ENCODE measurements at places on chromosomes 5 and 9.

GRCh38 chr5:3605298-3606010 lies 9.8 kb downstream of the IRX1 start:
- no peak for DNase-seq

GRCh38 chr5:97541864-97542263 lies 358.8 kb upstream of the RIOK2 start:
- no peak for DNase-seq

GRCh38 chr5:98004463-98004862 lies 769.0 kb upstream of the RGMB start:
- DNase-seq: no peak

GRCh38 chr9:36764364-36765076 lies 191.8 kb downstream of the MELK start:
- no peak for DNase-seq

GRCh38 chr5:66596636-66597182 lies 516 bp downstream of the MAST4 start:
- DNase-seq: peak; percentile 12

DNA sequence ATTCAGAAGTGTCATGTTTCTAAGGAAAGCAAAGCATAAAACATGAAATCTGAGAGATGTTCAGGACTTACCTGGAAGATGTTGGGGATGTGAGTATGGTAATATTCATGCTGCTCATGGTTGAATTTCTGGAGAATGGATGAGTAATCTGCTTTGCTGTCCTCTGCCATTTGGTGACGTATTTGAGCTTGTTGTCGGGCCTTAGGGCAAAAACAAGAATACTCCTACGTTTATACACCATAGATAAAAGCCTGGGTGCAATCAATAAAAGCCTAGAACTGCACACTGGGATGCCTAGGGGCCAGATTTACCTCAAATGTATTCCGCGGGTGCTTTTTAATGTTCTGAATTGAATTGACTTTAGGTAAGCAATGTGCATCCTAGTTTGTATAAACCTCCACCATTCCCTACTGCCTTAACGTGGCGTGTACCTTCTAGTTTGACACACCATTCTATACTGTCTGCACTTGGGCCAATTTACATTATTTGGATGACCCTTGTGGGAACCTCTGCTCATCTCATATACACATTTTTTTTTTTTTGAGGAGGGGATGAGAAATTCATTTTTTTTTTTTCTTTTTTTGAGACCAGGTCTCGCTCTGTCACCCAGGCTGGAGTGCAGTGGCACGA lies 94.4 kb downstream of the USP20 start:
- no peak for DNase-seq

DNA sequence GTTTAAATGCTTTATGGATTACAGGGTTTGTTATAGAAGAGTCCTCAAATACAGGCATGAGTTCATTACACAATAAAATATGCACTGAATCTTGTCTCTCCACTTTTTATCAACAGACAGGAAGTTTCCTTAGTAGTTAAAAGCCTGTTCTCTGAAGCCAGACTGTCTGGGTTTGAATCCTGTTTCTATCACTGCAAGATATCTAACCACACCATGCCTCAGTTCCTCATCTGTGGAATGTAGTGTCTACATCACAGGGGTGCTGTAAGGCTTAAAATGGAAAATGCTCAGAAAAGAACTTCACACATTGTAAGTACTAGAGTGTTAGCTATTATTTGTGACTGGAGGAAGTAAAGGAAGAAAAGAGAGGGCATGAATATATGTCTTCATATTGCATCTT lies 9.3 kb downstream of the LIX1 start:
- no peak for DNase-seq

DNA sequence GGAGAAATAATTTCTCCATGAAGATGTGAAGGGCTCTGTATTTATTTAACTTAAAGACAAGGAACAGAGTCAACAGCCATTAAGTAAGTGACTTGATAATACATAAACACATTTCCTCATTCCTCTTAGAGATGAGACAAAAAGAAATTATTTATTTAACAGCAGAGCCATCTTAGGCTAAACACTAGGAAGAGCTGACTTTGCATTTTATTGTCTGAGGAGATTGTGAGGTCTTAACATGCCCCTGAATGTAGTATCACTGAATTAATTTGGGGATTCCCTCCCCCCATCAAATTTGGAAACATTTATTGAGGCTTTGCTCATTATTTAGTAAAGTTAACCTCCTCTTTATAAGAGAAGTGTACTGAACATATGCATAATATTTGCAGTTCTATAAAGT lies 35.2 kb downstream of the TAS2R1 start:
- DNase-seq: no peak

DNA sequence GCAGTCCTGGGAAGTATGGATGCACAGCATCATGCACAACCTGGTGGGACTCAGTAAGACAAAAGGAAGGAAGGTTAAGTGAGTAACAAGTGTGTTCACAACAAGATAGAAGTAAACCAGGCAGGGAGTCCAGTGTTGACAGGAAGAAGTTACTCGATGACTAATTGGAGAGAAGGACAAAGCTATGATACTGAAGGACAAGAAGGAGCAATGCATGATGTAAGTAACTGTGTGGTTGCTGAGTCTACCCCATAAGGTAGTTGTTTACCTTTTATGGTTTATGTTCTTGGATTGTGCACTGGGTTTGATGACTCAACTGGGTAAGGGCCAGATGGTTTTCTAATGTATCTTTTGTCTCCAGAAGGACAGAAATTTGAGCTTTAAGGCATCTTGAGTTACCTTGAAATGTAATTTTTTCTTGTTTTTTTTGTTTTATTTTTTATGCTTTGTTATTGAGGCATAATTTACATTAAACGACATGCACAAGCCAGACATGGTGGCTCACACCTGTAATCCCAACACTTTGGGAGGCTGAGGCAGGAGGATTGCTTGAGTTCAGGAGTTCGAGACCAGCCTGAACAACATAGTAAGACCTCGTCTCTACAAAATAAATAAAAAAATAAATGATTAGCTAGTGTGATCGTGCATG lies 89.2 kb upstream of the CAST start:
- DNase-seq: no peak

- DNase-seq: peak; percentile 62
These were observed 365.0 kb upstream of the CDH9 start for GRCh38 chr5:27403243-27403882.

GRCh38 chr9:86434039-86434726 lies 80.0 kb upstream of the TUT7 start:
- DNase-seq: peak; percentile 60

DNA sequence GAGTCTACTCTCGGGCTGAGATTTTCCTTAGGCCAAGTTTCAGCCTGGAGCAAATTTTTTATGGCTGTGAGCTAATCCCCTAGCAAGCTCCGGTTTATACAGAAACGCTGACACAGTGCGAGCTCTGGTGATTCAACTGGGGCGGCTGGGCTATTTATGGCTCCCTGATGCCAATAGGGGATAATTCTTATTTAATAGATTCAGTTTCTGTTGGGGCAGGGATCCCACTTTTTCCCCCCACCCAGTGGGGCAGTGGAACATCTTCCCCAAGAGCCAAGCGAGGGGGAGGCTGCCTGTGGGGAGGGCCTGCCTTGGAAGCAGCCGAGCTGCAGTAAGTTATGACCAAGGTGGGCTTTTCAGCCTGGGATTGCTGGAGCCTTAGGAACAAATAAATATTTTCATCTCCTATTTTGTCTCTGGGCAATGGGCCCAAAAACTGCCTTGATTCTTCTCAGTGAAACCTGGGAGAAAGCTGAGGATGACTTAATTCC lies 129.1 kb downstream of the MACROH2A1 start:
- no peak for DNase-seq

DNA sequence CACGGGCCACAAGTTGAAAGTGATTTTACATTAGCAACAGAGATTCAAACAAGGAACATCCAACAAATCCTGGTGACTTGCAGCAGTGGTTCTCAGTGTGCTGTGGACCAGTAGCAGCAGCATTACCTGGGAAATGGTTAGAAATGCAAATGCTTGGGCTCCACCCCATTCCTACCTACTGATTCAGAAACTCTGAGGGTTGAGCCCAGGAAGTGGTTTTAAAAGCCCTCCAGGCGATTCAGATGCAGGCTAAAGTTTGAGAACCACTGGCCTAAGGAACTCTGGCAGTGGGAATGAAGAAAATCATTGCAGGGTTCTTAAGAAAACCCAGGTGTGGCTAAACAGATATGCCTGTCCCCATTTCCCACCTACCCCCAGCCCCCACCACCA lies 398.8 kb downstream of the ENC1 start:
- DNase-seq: peak; percentile 82

- no peak for DNase-seq
These were observed 42.2 kb downstream of the NIPAL4 start for GRCh38 chr5:157502143-157502647.

- no peak for DNase-seq
These were observed 2.8 kb downstream of the ST8SIA4 start for GRCh38 chr5:100900142-100900795.

DNA sequence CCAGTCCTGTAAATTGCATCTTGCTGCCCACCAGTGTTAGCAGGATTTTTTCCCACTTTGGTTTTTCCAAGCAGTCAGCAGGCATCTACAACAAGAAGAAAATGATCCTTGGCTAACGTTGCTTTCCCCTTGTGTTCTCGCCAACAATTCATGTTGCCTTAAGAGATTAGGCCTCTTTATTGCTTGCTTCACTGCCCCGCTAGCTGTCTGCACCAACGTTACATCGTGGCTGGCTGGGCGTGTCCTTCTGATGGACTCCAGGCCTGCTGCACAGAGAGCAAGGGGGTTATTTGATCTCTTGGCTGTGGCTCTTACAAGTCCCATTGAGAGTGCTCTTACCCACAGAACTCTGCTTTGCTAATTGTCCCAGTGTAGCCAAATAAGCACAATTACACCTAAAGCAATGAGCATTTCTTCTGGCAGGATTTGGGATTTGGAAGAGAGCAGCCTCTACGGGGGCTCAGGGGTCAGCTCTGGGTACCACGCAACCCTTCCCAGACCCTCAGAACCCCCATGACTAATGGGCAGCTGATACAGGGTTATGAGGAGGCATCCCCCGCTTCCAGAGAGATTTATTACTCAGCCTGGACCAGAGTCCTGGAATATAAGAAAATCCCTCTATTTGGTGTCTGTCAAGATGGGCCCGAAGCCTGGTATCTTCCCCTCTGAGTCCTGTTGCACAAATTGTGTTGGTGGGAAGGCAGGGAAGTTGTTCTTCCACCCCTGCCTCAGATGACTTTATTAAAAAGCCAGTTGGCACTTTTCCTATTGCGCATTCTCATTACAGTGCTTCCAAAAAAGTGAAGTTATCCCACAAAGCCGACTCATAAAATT lies 17.6 kb downstream of the DCANP1 start:
- DNase-seq: no peak

DNA sequence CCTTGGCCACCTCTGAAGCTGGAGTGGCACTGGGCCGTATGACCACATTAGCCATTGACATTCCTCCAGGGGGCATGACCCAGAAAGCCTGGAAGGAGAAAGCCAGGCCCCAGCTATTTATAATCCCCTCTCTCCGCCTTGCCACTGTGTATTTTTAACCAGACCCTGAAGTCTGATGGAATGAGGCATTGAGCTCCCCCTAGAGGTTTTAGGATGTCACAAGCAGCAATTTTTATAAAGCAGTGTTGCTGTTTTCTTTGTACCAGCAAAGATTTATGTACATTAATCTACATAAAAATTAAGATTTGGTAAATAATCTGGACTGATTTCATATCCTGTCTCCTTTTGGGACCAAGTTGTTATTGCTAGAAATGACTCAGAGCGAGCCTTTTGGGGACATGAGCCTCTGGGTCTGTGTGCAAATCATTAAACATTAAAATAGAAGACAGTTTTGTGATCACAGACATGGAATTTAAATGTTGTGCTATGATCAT lies 127.1 kb downstream of the TRIO start:
- DNase-seq: peak; percentile 21

- peak; percentile 9 for DNase-seq
These were observed 153.8 kb downstream of the CDH12 start for GRCh38 chr5:22699319-22699718.

GRCh38 chr5:52786949-52787599 lies 642 bp upstream of the ITGA1 start:
- DNase-seq: peak; percentile 82

DNA sequence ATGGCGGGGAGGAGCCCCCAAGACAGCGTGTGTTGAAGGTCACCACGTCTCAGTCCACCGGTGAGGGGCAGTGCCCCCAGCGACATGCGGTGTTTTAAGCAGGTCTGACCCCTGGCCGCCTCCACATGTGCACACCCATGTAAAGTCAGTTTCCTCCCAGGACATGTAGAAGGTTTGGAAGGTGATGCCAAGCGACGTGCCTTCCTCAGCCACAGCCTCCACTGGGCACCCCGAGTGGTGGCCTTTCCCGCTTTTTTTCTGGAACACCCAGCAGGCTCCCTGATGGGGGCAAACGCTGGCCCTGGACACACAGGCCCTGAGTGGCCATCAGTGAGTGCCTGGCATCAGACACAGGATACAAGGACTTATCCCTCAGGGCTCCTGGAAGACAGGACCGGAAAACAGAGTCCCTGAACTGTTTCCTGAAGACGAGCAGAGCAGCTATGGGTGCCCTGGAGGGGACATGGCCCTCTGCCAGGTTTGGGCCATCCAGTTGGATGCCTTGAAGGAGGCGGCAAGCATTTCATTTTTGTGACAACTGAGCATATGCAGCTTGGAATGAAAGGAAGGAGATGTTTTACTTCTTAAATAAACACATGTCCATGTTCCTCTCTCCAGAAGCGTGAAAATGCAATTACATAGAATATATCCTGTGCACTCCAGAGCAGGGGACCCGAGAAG lies 275.8 kb upstream of the IRX2 start:
- no peak for DNase-seq

DNA sequence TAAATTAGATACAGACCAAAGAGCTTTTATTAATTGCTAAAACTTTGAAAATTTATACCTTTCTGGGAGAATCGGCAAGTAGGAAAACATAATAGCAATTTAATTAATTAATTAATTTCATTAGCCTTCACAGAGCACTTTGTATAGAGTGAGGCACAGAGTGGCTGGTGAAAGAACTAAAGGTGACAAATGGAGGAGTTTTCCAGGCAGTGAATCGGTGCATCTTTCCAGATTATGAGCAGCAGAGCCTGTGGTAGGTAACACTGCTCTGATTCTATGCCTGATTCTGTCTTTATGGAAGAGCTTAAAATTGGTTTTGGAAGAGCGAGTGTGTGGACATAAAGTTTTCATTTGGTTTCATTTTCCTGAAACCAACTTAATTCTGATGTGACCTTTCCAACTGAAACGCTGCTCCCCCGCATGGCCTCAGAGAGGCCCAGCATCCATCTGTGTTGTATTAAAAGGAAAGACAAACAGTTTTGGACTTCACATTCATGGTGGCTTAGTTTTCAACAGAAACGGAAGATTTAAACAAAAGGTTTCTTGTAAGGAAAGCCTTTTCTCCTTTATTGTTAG lies 188.9 kb upstream of the RPS23 start:
- DNase-seq: no peak

DNA sequence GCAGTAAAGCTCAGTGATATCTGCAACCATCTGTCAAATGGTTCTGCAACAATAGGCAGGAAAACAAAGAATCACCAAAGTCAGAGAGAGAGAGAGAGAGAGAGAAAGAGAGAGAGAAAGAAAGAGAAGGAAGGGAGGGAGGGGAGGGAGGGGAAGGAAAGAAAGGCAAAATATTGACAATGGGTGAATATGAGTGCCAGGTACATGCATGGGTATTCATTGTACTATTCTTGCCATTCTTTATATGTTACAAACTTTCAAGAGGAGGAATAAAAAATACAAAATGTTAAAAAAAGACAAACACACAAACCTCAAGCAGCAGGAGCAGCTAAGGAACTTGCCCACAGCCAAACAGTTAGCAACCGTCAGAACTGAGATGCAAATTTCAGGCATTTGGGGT lies 350.8 kb upstream of the RFX3 start:
- DNase-seq: no peak
